Sigmoid colon (tissue), 7 donors: ENCODE measurements at places on chromosomes 6 and 20. TPM values are rescaled to one million over a fixed set of nuclear protein-coding genes. Genes with fewer than 3 reads are reported as not detected.

Gene BCAS1
- polyA plus RNA-seq: 154 TPM

Gene HLA-DQA1
- polyA plus RNA-seq: 129 TPM

Gene COL11A2
- polyA plus RNA-seq: 0.60 TPM

Gene OPRL1
- polyA plus RNA-seq: 1.0 TPM

Gene PPP1R11
- 107 TPM for polyA plus RNA-seq

Gene BTN1A1
- not detected for polyA plus RNA-seq

Gene SNPH
- under 0.01 TPM for polyA plus RNA-seq

Gene ANGPT4
- not detected for polyA plus RNA-seq

Gene NOX3
- polyA plus RNA-seq: not detected

Gene PPT2
- polyA plus RNA-seq: 3.0 TPM

Gene PREX1
- polyA plus RNA-seq: 22.9 TPM

Gene LY6G6F
- not detected for polyA plus RNA-seq

Gene CALHM5
- 0.57 TPM for polyA plus RNA-seq

- H3K27ac ChIP-seq: no peak overlapping the region
- DNase-seq: no peak
- no peak overlapping the region for H3K4me3 ChIP-seq
Measured at GRCh38 chr6:55277646-55278045, 49.6 kb upstream of the GFRAL start.

GRCh38 chr6:152634773-152635172, 2.4 kb downstream of the SYNE1 start:
- no peak overlapping the region for H3K4me3 ChIP-seq
- H3K36me3 ChIP-seq: no peaks in the 10 kb centered on the region
- no peak overlapping the region for H3K27ac ChIP-seq
- H3K27me3 ChIP-seq: no peaks in the 10 kb centered on the region
- H3K4me1 ChIP-seq: peaks cover 15% of the 10 kb centered on the region

DNA sequence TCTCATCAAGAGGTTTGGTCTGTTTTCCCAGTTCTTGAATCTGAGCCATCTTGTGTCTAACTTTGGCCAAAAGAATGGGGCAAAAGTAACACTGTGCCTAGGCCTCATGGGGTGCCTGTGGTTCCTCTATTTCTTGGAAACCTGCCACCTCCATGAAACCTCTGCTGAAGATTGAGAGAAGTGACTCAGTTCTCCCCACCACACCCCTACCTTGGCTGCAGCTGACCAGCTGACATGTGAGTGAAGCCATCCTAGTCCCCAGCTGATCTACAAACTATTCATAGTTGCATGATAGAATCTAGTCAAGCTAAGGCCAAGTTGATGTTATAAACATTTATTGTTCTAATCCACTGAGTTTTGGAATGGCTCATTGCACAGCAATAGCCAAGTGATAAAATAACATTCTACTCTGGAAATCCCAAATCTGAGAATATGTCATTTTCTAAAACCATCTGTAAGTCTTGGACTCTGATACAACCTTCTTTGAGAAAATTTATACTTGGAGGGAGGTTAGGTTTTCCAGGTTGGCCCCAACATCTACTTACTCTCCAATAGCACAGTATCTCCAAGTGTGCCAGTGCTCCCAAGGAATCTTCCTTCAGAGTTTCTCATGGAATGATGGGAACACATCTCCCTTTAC, 107.0 kb upstream of the SMLR1 start:
- H3K4me3 ChIP-seq: no peak overlapping the region
- no peak for DNase-seq
- H3K27me3 ChIP-seq: no peaks in the 10 kb centered on the region
- H3K4me1 ChIP-seq: peaks cover 9% of the 10 kb centered on the region
- H3K27ac ChIP-seq: no peak overlapping the region

DNA sequence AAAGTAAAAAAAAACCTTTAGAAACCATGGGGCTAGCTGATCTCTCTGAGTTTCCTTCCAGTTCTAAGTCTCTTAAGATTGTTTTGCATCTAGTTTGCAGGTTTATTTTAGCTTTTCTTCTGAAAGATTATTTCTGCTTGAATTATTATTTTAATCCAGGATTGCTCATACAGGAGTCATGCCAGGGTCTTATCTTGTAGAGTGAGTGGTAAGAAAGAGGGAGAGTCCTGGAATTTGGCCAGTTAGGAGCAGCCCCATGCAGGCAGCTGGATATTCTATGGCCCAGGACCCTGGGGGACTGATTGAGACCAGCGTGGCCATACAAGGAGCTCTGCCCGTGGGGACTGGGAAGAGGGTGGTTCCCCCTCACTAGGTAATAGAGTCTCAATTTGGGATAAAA, 178.9 kb upstream of the HEY2 start:
- H3K27me3 ChIP-seq: no peaks in the 10 kb centered on the region
- H3K4me3 ChIP-seq: no peak overlapping the region

- no peak overlapping the region for H3K27ac ChIP-seq
- no peaks in the 10 kb centered on the region for H3K27me3 ChIP-seq
- no peak overlapping the region for H3K4me3 ChIP-seq
Measured at GRCh38 chr20:37944456-37944981, 41.6 kb downstream of the VSTM2L start.

GRCh38 chr20:16654858-16655535, 74.8 kb upstream of the SNRPB2 start:
- no peak for DNase-seq
- H3K27me3 ChIP-seq: no peaks in the 10 kb centered on the region
- no peaks in the 10 kb centered on the region for H3K36me3 ChIP-seq
- no peaks in the 10 kb centered on the region for H3K4me1 ChIP-seq
- H3K27ac ChIP-seq: no peak overlapping the region
- H3K4me3 ChIP-seq: no peak overlapping the region

DNA sequence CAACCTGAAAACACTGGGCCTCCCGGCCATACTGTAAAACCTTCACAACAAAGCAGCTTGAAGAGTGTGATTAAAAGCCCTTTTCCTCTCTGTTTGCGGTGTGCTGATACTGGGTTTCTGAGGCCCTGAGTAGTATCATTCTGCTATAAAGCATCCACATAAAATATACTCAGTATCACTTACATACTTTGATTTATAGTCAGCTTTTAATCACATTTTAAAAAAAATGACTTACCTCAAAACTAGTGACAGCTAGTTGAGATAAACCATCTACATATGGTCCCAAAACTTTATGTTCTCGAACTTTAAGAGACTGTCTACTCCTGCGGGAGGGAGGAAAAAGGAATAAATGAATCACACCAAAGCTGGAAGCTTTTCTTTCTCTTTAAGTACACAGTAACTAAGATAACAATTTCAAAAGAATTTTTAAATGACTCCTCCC, 135.7 kb downstream of the KIF13A start:
- peaks cover 41% of the 10 kb centered on the region for H3K36me3 ChIP-seq
- H3K27me3 ChIP-seq: no peaks in the 10 kb centered on the region
- no peak for DNase-seq

DNA sequence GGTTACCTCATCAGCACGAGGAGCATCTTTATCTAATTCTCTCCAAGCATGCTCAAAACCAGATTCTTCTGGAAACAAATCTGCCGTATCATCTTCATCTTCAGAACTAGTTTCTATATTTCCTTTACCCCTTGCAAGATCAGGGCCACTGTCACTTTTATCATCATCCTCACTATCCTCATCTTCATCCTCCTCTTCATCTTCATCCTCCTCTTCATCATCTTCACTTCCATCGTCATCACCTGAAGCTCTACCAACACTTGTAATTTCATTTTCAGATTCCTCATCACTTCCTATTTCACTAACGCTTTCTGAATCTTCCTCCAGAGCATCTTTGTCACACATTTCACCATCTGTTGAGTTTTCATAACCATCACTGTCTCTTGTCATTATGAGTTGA, 8.9 kb downstream of the ESF1 start:
- H3K27me3 ChIP-seq: no peaks in the 10 kb centered on the region
- H3K27ac ChIP-seq: no peak overlapping the region
- peaks cover 12% of the 10 kb centered on the region for H3K36me3 ChIP-seq
- H3K4me3 ChIP-seq: no peak overlapping the region
- DNase-seq: no peak

- H3K27ac ChIP-seq: no peak overlapping the region
- no peaks in the 10 kb centered on the region for H3K4me1 ChIP-seq
- no peaks in the 10 kb centered on the region for H3K27me3 ChIP-seq
- H3K4me3 ChIP-seq: no peak overlapping the region
- H3K36me3 ChIP-seq: no peaks in the 10 kb centered on the region
- no peak for DNase-seq
Measured at GRCh38 chr6:18601516-18602020, 214.4 kb downstream of the RNF144B start.

DNA sequence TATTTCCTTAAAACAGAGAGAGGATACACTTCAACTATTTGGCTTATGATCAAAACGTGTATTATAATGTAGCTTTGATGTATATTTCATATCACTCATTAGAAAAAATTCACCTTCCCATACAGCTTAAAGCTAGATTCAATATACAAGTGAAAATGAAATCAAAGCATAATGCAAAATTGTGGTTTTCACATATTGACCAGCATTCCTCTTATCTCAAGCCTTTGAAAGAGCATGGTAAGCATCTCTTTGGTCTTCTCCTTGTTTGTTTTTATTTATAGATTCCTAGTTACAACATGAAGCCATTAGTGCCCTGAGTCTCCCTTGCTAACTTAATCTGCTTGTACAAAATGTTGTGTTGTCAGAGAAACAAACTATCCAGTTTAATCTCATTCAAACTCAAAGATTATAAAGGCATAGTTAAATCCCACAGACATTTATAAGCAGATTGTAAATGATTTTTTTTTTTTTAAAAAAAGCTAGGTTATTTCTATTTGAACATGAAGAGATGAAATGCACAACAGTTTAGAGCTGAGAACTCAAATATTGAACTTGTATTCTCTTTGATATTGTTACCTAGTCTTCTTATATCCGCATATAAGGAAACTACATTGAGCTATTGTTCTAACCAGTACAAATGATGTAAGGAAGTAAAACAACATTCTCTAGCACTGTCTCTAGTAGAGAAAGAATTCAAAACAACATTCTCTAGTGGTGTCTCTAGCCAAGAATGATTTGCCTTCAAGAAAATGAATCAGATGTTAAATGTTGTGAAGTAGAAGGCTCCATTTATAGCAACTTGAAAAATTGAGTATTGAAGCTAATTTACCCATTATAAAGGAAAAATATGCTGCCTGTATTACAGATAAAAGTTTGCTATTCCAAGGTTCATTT, 31.2 kb upstream of the SMIM28 start:
- H3K27me3 ChIP-seq: no peaks in the 10 kb centered on the region
- no peaks in the 10 kb centered on the region for H3K36me3 ChIP-seq
- H3K27ac ChIP-seq: no peak overlapping the region

DNA sequence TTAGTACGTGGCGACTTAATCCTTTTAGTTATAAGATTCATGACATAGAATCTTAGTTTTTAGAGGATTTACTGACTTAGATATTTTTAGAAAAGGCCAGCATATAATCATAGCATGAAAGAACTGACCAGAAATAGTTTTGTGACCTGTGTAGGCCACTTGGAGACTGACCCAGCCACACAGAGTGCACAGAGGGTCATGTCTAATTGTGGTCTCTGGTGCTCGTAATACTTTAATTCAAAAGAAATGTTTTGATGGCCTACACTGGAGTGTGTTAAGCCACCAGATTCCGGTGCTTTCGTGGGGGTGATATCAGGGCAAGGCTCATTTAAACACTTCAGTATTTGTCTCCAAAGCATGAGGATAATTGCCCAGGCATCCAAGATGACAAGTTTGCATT, 11.4 kb downstream of the PCMTD2 start:
- H3K36me3 ChIP-seq: no peaks in the 10 kb centered on the region
- no peak overlapping the region for H3K4me3 ChIP-seq

GRCh38 chr6:4606821-4607704, 169.1 kb upstream of the CDYL start:
- H3K4me3 ChIP-seq: no peak overlapping the region
- H3K27me3 ChIP-seq: no peaks in the 10 kb centered on the region
- no peak for DNase-seq
- peaks cover 24% of the 10 kb centered on the region for H3K4me1 ChIP-seq
- H3K27ac ChIP-seq: no peak overlapping the region
- H3K36me3 ChIP-seq: no peaks in the 10 kb centered on the region

DNA sequence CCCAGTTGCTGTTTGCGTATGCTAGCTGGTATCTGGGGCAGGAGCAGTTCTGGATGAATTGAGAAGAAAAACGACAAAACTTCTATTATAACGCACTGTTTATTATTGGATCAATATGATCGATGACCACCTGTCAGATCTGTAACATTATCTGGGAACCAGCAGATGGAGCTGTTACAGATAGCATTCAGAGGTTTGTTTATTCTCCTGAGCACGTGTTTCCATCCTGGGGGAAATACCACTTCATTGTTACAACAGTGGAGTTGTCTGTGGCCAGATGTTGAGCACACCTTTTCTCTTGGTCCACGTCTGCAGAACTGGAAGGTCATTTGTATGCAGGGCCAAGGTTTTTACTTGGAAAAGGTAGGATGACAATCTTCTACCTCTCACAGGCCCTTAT, 16.0 kb upstream of the NKX2-2 start:
- DNase-seq: no peak
- H3K27ac ChIP-seq: no peak overlapping the region
- no peaks in the 10 kb centered on the region for H3K4me1 ChIP-seq
- H3K27me3 ChIP-seq: no peaks in the 10 kb centered on the region
- H3K4me3 ChIP-seq: no peak overlapping the region
- H3K36me3 ChIP-seq: no peaks in the 10 kb centered on the region

DNA sequence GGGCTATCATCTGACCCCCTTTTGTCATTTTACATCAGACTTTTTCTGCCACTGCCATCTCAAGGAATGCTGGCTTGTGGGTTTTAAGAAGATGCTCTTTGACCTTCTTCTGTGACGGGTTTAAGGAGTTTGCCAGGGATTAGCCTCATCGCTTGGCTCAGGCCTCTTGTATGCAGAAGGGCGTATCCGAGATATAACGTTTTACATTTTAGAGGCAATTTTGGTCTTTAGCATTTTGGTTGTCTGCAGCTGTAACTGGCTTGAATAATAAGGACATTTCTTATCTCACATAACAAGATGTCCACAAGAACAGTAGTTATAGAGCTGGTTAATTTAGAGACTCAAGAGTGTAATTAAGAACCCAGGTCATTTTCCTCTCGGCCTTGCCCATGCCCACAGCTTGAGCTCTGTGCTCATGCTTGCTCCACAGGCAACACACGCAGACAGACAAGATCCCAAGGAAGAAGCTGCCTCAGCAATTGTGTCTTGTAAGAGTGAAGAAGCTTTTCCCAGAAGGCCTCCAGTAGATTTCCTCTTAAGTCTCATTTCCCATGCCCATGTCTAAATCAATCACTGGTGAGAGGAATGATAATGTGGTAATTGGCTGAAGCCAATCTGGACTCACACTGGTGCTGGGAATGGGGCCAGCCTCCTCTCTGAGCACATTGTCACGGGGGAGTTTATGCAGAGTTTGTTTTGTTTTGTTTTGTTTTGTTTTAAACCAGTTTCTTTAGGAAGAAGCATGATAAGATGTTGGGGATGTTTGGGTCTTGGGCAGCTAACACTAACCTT, 36.8 kb downstream of the PTCHD4 start:
- peaks cover 4% of the 10 kb centered on the region for H3K4me1 ChIP-seq
- no peak overlapping the region for H3K4me3 ChIP-seq
- DNase-seq: no peak
- H3K36me3 ChIP-seq: no peaks in the 10 kb centered on the region
- H3K27ac ChIP-seq: no peak overlapping the region

DNA sequence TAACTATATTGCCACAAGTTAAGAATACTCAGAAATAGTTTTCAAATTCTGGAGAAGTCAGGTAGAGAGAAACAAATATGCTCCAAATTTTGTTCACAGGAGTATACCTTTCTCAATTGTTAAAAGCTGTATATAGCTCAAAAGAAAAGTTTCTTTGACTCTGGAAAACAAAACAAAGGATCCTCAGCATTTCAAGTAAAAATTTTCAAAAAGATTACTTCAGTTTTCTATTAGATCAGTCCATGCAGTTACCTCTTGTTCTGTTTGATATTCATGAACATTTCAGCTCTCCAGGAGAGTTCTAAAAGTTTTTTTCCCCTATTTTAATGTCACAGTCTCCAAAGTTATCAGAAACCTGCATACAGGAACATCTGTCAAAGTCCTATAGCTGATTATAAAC, 30.4 kb upstream of the ENTPD6 start:
- H3K36me3 ChIP-seq: no peaks in the 10 kb centered on the region
- no peaks in the 10 kb centered on the region for H3K4me1 ChIP-seq
- H3K4me3 ChIP-seq: no peak overlapping the region
- H3K27me3 ChIP-seq: no peaks in the 10 kb centered on the region
